ENCODE measurements at places on chromosomes 1 and 21.
A peak's percentile ranks its signal among the peaks of the same experiment; 100 is the strongest.

DNA sequence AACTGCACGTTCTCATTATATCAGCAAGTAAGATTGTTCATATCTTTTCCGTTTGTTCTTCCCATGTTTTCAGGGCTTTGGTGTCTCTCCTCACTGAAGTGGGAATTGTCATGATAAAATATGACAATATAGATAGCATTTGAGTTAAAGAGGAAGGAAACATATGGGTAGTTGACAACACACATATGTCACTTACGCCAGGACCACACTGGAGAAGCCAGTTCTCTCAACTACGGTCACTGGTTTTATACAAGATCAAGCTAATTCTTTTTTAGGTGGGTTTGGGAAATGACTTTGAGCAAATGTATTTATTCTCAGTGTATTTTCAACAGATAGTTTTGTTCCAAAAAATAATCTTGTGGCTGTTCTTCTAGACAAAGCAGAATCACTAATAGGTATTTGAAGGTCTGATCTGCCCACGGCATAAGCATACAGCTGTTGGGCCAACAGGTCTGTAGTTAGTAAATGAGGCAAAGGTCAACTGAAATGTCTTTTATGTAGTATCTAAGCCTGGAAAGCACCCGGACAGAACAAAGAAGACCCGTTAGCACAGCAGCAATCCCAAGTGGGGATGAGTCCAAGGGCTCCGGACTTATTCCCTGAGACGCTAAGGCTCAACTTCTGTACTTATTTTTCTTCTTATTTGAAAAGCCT lies 433.6 kb upstream of the ZP4 start:
- DNase-seq = no peak

- no peak for DNase-seq
These were observed 3.8 kb upstream of the ARHGEF2 start for GRCh38 chr1:155982106-155982505.

DNA sequence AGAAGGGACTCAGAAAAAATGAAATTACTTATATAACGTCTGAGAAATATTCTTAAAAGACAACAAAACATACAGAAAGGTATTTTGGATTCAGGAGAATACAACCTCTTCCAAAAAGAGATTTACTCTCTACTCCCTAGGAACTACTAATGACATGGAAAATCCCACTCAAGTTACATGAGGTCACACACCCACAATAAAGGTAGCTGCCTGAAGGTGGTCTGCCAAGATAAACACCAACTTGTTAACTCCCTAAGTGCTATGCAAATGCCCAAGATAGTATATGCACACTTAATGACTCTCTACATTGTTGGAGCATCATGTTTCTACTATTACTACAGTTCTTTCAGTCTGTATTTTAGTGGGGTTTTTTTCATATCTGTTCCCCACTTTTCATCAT lies 26.5 kb downstream of the RERE start:
- DNase-seq = no peak

DNA sequence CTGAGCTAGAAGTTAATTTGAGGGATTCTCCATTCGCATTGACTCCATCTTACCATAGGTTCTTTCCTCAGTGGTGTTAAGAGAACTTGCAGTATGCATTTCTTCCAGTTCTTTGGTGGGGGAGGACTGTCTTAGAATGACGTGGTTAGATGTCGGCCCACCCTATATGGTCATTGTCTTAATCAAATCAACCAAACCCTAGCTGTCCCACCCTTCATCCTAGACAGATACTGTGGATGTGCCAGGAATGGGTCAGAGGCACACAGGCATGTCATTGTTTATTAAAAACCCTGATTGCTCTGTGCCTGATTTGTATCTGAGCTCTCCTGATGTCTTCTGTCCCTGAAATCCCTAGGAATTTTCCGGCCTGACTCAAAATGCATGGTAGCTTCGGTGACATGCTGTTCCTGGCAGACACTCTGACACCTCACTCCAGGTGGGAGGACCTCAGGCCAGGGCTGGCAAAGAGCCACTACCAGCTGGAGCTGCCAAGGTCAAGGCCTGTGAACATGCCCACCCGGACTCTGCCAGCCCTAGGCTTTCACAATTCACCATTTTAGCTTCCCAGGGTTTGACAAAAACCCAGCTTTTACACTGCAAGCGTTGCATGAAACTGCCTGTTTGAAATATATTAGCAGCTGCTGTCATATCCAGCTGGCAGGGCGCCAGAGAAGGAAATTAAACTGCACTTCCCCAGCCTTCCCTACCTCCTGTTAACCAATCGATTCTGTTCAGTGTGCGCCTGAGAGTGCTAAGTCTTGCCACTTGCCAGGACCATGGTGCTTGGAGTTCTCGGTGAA lies 134.0 kb downstream of the FAM78B start:
- DNase-seq = peak; percentile 97

DNA sequence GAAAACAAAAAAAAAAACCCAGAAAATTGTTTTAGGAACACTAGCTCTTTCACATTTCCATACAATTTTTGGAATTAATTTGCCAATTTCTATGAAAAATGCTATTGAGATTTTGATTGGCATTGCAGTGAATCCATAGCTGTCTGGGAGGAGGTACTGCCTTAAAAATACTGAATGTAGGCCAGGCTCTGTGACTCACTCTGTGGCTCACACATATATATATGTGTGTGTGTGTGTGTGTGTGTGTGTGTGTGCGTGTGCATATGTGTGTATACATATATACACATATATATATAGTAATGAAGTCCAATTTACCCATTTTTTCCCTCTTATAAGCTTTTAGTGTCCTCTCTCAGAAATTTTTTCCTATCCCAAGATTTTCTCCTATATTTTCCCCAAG lies 214.2 kb upstream of the DMRTA2 start:
- no peak for DNase-seq

DNA sequence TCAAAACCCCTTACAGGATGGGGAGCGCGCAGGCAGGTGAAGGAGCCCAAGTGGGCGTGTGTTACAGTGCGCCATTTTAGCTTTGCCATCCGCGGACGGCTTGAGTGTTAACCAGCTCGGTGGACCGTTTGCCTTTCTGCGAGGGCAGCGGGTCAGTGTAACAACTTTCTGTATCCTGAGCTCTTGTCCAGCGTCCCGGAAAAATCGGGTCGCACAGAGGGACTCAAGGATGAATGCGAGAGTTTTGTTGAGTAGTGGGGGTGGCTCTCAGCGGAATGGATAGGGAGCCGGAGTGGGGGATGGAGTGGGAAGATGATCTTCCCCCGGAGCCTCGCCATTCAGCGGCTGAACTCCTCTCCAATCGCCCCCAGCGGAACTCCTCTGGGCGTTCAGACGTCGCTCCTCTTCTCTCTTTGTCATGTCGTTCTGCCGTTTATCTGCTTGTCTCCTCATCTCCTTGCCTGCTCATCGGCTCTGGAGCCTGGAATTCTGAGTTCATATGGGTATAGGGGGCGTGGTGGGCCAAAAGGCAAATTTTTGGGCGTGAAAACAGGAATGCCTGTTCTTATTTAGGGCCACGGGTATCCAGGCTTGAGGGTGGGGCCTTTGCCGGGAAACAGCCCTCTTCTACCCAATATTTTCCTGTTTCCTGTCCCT lies 295.4 kb downstream of the CTH start:
- DNase-seq = no peak

Data from cerebellar nuclear complex (tissue), 1 donor.